ENCODE measurements at places on chromosomes 12 and 14.

DNA sequence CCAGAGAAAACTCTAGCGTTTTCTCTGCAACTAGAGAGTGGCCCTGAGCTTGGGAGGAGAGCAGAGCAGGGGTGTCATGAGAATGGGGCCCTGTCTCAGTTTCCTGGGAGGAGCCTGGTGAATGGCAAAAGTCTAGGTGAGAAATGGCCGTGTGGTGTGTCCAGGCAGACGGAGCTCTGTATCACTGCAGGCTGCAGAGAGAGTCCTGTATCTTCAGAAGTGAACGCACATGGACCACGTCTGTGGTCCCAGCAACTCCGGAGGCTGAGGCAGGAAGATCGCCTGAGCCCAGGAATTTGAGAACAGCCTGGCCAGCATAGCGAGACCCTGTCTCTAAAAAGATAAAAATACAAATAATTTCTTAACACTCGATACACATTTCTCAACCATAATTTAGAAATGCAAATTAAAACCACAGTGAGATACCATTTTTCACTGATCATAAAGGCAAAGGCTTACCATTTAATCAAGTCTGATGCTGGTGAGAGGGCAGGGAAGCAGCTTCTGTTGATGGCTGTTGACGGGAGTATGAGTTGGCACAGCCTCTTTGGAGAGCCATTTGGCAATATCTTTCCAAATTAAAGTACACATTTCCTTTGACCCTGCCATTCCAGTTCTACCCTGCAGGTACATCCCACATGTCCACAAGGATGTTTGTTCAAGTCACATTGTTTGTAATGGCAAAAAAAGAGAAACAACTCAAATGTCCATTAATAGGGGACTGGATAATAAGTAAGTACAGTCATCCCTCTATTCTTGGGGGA is 51.0 kb downstream of the NFKBIA start:
- no peak for DNase-seq

- no peak for DNase-seq
Measured at GRCh38 chr14:25080682-25081081, 30.7 kb upstream of the STXBP6 start.

GRCh38 chr14:85556267-85556666 is 26.3 kb downstream of the FLRT2 start:
- no peak for DNase-seq

- no peak for DNase-seq
Measured at GRCh38 chr14:102315121-102315520, 4.4 kb upstream of the ZNF839 start.

DNA sequence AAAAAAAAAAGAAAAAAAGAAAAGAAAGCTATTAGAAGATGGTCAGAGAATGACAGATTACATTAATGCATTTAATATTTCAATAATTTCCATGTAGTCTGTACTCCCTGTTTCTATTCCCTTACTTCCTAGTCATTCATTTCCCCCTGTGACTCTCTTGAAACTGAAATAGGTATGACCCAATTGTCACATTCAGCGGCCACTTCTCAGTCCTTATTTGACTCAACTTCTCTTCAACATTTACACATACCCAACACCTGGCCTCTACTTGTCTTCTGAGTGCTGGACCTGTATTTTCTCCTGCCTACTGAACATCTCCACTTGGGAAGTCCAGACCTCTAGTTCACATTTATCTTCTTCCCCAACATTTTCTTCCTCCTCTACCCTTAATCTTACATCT is 7.2 kb downstream of the EEA1 start:
- no peak for DNase-seq

GRCh38 chr14:28745176-28745575 is 21.4 kb upstream of the FOXG1 start:
- DNase-seq = no peak

DNA sequence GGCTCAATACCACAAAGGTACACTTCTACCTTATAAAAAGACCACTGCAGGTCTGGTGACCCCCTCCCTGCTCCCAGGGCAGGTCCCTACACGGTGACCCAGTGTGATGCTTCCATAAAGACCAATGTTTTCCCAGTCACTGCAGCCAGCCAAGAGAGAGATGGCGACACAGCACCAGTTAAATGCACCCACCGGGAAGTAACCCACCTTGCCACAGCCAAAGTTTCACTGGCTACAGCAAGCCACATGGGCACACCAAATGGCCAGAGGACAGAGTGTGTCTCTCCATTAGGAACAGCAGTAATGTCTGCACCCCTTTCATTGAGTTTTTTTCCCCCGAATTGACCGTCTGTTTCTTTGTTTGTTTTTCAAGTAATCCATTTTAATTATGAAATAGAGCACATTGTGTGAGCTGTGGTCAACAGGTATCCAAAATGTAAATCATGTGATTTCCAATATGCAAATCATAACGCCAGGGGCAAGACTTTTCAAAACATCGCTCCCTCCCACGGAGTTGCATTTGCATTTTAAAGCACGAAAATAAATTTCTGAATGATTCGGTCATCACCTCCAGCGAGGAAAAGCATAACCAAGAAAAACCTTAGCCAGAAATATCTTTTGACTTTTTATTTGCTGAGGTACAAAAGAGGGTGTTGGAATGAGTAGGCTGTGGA is 48.9 kb upstream of the EML1 start:
- DNase-seq = no peak

- DNase-seq = no peak
Measured at GRCh38 chr14:63322897-63323573, 4.3 kb upstream of the GPHB5 start.

- DNase-seq = no peak
Measured at GRCh38 chr12:64639466-64639865, 29.2 kb downstream of the RASSF3 start.

Measured in stimulated activated CD4-positive, alpha-beta T cell treated with anti-CD3 and anti-CD28 coated beads, Interleukin-1b, Interleukin-23, amount 100 ng/mL, for 4 hours (primary cell).